ENCODE measurements at places on chromosomes 5 and 9.

GRCh38 chr5:177300236-177300880 lies 3.2 kb downstream of the RAB24 start:
- peak; percentile 85 for DNase-seq

DNA sequence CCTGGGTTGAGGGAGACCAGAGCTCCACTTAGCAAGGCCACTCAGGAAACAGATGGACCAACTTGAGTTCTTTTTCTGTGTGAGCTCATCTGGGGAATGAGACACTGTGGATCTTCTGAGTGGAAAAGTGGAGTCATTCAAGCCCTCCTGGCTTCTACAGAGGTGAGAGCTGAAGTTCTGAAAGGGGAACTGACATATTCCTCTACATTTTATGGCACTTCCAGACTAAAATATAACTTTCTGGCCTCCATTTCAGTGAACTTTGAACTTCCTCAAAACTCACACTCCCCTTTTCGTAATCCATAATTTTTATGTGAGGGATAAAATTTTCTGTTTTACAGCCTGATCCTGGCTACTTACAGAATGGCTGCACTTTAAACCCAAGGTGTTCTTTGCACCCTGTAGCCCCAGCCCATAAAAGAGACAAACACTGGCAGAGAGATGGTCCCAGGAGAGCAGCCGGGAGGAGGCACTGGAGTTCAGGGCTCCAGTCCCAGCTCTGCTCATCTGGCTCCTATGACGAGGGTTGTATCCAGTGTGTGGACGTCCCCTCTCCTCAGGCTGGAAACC lies 10.8 kb downstream of the SPAAR start:
- DNase-seq = no peak

DNA sequence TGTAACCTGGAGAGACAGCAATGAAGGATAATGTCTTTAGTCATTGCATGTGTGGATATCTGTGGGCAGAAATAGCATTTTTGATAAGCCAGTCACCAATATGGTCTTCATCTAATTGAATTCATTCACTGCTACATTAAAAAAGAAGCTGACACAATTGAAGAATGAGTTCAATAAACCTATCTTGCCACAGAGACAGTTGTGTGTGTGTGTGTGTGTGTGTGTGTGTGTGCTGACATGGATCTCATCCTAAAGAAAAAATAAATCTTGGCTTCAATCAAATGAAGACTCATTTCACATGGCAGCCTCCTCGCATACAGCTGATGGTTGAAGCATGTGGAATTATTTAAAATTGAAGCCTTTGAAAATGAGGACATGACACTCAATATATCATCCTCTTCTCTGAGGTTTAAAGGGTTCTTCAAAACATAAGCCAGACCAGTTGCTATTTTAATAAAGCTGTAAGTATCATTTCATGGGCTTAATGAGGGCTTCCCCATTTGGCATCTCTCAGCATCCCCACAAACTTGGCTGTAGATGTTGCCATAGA lies 118.5 kb upstream of the PTPN3 start:
- no peak for DNase-seq

GRCh38 chr5:171659896-171660295 lies 125.7 kb upstream of the SMIM23 start:
- DNase-seq = no peak

DNA sequence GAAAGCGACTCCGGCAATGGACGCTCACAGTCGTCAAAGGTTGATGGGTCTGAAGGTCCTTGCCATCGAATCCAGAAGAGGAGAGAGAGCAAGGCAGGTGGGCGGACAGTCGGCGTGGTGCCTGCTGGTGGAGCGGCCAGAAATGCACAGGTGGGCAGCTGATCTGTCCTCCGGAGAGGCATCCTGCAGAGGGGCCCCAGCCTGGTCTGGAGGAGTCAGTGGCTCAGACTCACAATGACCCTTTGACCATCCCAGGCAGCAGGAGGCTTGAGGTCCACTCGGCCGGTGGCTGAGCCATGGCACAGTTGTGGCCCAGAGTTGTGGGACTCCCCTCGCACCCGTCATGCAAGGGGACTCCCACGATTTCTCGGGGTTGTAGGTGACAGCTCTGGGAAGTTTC lies 34.4 kb upstream of the FCN2 start:
- no peak for DNase-seq

DNA sequence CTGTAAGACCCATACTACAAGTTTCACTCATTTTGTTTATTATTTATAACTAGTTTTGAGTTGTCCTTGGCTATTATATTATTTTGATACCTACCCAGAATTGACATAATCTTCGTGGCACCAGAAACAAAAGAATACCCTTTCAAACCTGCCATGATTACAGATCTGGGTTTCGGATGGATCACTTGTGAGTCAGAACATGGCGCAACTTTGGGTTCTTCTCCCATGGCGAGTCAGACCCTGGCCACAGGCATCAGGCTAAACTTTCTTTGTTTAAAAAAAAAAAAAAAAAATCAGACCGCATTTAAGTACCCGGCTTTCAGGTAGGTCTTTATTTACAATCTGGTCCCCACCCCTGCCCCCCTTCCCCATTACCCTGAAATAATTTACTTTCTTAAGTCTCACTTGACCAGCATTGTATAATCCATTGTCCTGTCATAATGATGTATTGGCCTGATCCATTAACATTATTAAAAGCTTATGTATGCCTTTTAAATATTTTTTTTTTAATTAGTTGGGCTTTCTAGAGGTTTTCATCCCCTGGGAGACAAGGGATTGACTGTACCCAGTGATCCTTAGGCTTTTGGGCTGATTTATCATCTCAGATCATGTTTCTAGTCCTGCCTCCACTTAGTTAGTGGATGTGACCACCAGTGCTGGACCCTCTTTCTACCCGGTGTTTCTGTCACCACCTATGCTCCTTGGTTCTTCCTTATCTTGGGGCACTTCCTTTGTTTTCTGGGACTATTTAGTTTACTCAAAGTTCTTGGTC lies 43.9 kb downstream of the F2RL2 start:
- no peak for DNase-seq

Measured in GDM1 (cell line).